NCI-H187 (cell line): ENCODE measurements at places on chromosomes 1 and 21.

- DNase-seq, result no peak
These were observed 535.7 kb downstream of the BRINP3 start for GRCh38 chr1:189941922-189942321.

GRCh38 chr1:197429372-197429771, 161.3 kb downstream of the CRB1 start:
- no peak for DNase-seq

- no peak for DNase-seq
These were observed 61.0 kb upstream of the ATP1A1 start for GRCh38 chr1:116311756-116312680.

- DNase-seq, result no peak
These were observed 94.5 kb downstream of the ROR1 start for GRCh38 chr1:63868268-63868781.

DNA sequence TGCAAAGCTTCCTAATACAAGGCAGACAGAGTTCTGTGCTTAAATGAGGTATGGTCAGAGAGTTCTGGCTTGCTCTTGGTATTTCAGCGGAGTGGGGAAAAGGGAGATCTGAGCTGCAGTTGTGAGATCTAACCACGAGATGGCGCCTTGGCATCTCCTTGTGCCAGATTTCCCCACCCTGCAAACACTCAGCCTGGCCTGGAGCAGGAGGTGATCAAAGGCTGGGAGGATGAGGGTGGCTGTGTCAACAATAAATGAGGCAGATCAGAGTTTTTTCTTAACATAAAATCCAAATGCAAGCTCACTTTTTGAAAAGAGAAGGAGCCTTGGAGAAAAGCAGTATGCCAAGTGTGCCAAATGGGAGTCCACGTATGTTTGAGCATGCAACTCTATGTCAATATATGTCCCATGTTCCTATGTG, 4.1 kb upstream of the TFAP2E start:
- DNase-seq, result no peak

DNA sequence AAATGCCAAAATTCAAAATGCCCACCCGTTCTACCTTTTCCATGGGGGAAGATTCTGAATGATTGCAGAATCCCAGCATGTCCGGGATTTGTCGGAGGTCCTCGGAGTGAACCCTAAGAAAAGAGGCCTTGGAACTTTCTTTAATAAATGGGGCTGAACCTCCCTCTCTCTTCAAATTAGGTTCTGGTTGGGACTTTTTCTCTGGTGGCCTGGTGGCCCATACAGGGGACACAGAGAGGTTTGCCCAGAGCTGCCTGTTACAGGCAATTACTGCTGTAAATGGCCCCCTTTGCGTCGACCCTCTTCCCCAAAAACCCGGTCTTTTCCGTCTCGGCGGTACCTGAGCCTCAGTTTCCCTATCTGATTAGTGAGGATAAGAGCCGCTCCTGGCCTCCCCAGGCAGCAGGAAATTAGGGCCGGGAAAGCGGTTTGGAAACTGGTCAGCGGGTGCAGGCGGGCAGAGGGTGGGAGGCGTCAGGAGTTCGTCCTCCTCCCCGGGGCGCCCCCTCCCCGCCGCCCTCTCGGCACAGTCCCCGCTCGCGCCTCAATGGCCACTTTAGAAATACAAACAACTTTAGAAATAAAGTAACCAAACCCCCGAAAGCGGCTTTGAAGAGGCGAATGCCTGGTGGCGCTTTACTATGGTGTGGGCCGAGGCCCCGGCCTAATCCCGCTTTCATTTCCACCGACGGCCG, 15.6 kb downstream of the PAX7 start:
- no peak for DNase-seq

- DNase-seq, result no peak
These were observed 42.5 kb downstream of the CNST start for GRCh38 chr1:246608616-246609376.

DNA sequence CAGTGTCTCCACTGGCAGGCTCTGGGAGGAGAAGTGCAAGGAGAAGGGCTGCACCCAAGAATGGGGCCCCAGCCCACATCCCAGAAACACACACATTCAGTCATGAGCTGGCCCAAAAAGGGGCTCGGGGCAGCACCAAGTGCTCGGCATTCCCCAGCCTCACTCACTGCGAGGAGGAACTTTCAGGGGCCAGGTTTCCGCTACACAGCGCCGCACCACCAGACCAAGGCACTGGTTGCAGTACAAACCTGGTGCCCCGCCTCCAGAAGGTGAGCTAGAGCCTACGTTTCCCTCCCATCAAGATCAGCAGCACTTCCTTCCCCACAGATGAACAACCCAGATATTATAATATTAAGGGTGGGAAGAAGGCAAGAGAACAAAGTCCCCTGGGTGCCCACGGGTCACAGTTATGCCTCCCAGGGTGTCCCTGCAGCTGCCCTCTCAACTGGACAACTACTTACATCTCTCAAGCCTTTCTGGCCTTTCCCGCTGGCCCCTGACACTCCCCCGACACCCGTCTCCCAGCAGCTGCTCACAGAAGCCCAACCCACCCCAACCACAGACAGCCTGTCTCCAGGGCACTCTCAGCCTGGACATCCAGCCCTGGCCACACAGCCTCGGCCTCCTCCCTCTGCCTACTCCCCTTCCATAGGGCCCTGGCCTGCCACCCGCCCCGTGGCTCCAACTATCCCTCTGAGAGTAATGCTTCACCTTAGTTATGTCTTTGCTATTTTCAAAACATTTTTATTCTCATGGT, 3.8 kb downstream of the PBXIP1 start:
- DNase-seq, result no peak

DNA sequence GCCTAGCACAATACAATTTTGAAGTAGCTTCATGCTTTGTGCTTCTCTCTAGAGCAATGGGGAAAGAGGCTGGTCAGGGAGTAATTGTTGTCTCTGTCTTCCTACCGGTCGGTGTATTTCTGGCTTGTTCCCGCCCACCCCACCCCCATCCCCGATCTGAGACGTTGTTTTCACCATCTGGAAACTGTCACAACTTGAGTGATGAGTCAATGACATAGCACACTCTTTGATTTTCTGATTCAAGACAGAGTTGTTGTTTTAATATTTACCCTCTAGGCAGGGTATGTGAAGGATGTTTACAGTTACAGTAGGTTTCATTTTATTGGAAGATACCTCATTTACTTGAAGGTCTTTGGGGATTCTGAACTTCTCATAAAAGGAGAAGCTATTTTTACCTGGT, 7.0 kb downstream of the IL12RB2 start:
- no peak for DNase-seq

DNA sequence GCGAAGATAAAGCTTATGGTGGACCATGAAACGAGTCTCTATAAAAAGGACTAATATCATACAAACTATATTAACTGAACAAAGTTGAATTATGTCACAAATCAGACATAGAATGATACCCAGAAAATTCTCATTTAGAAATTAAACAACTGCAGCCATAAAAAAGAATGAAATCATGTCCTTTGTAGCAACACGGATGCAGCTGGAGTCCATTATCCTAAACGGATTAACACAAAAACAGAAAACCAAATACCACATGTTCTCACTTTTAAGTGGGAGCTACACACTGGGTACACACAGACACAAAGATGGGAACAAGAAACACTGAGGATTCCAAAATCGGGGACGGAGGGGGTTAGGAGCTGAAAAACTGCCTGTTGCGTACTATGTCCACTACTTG, 11.5 kb downstream of the COP1 start:
- DNase-seq, result no peak
